ENCODE measurements at places on chromosomes 5 and 9. TPM values are rescaled to one million over a fixed set of nuclear protein-coding genes. Genes with fewer than 3 reads are reported as not detected.

Gene RGS7BP
- not detected for polyA plus RNA-seq

Gene LMX1B
- polyA plus RNA-seq: not detected

Gene GARIN3
- polyA plus RNA-seq: not detected

Gene GADD45G
- 42.6 TPM for polyA plus RNA-seq

Gene CSNK1G3
- polyA plus RNA-seq: 22.1 TPM

Gene PCDHGA6
- polyA plus RNA-seq: not detected

Gene COL23A1
- polyA plus RNA-seq: 28.9 TPM

Gene BRD8
- polyA plus RNA-seq: 67.5 TPM

Gene IFNB1
- polyA plus RNA-seq: not detected

Gene SEC24A
- polyA plus RNA-seq: 9.8 TPM

Gene AGXT2
- polyA plus RNA-seq: not detected

Gene FGF1
- polyA plus RNA-seq: not detected

Gene SLC45A2
- polyA plus RNA-seq: not detected

Gene TOR4A
- 18.5 TPM for polyA plus RNA-seq

Gene SPACA9
- 7.8 TPM for polyA plus RNA-seq

Gene ADGRD2
- polyA plus RNA-seq: 1.7 TPM

Gene PCDHGB4
- 9.9 TPM for polyA plus RNA-seq

Gene MAPKAP1
- polyA plus RNA-seq: 66.7 TPM

Gene CTNND2
- 12.7 TPM for polyA plus RNA-seq

Gene GABRP
- not detected for polyA plus RNA-seq

Gene TMEM215
- polyA plus RNA-seq: not detected

Gene ISL1
- polyA plus RNA-seq: 8.5 TPM

Gene SVEP1
- 2.3 TPM for polyA plus RNA-seq

Gene PALM2AKAP2
- polyA plus RNA-seq: 71.7 TPM

Gene SIGMAR1
- polyA plus RNA-seq: 137 TPM

Gene C9orf50
- 4.3 TPM for polyA plus RNA-seq

Gene EIF4E1B
- not detected for polyA plus RNA-seq

Gene IL4
- not detected for polyA plus RNA-seq

Gene ANKRD31
- 0.15 TPM for polyA plus RNA-seq

Gene TEX53
- polyA plus RNA-seq: not detected

Gene ACER2
- 1.1 TPM for polyA plus RNA-seq

Gene RABL6
- 101 TPM for polyA plus RNA-seq

Gene WNK2
- polyA plus RNA-seq: 34.5 TPM

Gene LCN1
- 0.37 TPM for polyA plus RNA-seq

Gene OCLN
- polyA plus RNA-seq: 4.0 TPM

Gene ARL10
- polyA plus RNA-seq: 7.8 TPM

Gene PCDHA7
- polyA plus RNA-seq: 0.37 TPM

Gene SH2D3C
- 9.4 TPM for polyA plus RNA-seq

Gene TXNDC8
- not detected for polyA plus RNA-seq

Gene LCN6
- polyA plus RNA-seq: not detected

Gene HTR4
- polyA plus RNA-seq: 1.9 TPM

Gene TLR4
- 0.56 TPM for polyA plus RNA-seq

Gene KIF24
- polyA plus RNA-seq: 1.6 TPM

Gene NTNG2
- 1.7 TPM for polyA plus RNA-seq

Gene TAF11L5
- not detected for polyA plus RNA-seq

Gene HIGD2A
- 273 TPM for polyA plus RNA-seq

Gene STING1
- polyA plus RNA-seq: 59.9 TPM

Gene DIPK1B
- polyA plus RNA-seq: 162 TPM

Gene MAST4
- 42.7 TPM for polyA plus RNA-seq

Gene ORM2
- polyA plus RNA-seq: not detected

Gene OR1J2
- not detected for polyA plus RNA-seq

Gene PDCD1LG2
- polyA plus RNA-seq: 0.16 TPM

Gene GPRIN1
- 0.79 TPM for polyA plus RNA-seq

Gene PHYHD1
- polyA plus RNA-seq: 43.8 TPM

Gene MED10
- polyA plus RNA-seq: 55.0 TPM

Gene FAM221B
- polyA plus RNA-seq: 0.66 TPM
